Activated T-cell treated with anti-CD3 and anti-CD28 coated beads, Interleukin-2, amount 50 U/mL, for 72 hours (primary cell): ENCODE measurements at places on chromosomes 1 and 21.
A peak's percentile ranks its signal among the peaks of the same experiment; 100 is the strongest.

DNA sequence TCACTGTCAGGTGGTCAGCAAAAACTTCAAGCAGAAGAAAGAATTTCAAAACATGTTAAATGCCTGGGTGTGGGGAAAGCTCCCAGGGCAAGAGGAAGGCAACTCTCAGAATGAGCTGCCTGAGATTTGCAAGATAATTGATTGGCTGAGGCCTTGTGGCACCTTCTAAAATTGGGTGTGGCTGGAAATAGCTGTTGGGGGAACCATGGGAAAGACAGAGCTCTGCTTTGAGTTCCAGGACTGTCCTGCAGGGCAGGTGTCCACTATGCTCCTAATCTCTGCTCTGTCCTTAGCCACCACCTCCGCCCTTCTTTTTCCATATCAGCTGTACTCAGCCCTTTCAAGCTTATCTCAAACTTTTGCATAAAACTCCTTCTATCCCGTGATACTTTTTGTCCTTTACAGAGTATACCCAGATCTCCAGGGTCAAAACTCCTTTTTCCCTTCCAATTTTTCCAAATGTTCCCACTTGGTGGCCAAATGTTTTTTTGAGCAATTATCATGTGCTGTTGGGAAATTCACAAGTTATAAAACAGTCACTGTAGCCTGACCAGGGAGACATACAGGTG lies 23.8 kb upstream of the PPP2R5A start:
- no peak for DNase-seq

- no peak for DNase-seq
Observed at GRCh38 chr1:48068206-48068605, 71.0 kb upstream of the TRABD2B start.

GRCh38 chr1:7595336-7595735 lies 175.8 kb upstream of the VAMP3 start:
- DNase-seq = no peak

DNA sequence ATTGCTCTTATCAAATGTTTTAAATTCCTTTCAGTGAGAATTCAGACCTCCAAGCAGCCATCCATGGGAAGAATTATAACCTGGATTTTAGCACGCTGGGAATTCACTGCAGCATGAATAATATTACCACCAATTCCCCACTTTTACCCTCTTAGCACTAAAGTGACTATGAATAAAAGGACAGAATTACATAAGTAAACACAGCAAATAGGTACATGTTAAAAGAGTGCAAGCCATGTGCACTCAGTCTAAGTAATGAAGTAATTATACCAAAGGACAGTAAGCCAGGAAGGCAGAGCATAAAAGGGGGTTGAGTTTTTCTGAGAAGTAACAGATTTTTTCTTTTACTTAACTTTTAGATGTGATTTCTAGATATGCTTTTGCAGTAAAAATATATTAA lies 176.3 kb downstream of the DENND1B start:
- no peak for DNase-seq

- no peak for DNase-seq
Observed at GRCh38 chr1:81804312-81804711, 3.6 kb downstream of the ADGRL2 start.

DNA sequence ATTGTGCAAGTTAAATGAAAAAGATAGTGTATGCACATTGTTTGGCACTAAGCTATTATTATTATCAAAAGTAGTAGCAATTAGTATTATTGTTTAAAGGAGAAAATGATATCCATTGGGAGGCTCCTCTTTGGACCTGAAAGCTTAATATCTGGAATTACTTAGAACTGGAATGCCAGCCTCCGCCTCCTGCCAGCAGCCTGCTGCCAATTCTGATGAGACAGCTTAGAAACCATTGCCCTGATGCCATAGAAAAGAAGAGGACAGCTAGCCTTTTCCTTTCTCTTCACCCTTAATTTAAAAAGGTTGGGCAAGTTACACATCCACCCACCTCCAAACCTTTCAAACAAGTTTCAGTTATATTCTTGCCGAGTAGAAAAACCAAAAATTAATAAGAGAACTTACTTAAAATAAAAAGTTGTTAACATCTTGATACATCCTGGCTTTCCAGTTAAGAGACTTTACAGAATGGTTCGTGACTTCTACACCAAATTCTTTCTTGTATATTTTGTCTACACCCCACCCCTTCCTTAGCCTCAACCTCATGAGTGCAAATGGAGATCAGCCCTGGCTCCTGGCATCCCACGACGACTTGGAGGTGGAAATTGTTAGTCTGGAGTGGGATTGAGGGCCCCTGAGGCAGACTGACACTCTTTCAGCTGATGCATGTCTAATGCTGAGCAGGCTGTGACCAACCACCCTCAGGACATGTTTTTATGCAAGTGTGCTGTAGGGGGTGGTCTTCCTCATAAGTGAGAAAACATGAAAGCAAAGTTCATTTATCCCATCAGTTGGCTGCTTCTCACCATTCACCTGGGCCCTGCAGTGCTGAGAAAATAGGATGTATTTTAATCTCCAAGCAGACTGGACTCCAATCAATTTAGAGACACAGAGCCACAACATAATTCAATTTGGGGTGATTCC lies 120.6 kb downstream of the KCNJ15 start:
- no peak for DNase-seq

DNA sequence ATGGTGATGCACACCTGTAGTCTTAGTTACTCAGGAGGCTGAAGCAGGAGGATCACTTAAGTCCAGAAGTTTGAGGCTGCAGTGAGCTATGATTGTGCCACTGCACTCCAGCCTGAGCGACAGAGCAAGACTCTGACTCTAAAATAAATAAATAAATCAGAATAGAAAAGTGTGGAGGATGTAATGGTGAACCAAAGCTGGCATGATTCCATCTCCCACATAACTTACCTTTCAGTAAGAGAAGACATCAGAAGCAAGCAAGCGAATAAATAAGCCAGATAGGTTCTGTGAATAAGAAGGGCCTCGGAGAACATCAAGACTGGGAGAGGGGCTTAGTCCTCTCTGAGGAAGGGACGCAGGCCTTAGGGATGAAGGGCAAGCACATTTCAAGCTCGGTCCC lies 59.5 kb downstream of the TOMM20 start:
- DNase-seq = no peak

- no peak for DNase-seq
Observed at GRCh38 chr1:243229526-243229925, 25.6 kb downstream of the CEP170 start.

- no peak for DNase-seq
Observed at GRCh38 chr1:62208970-62209369, 14.3 kb downstream of the L1TD1 start.

- DNase-seq = no peak
Observed at GRCh38 chr1:109395602-109396512, 1.9 kb downstream of the SORT1 start.

DNA sequence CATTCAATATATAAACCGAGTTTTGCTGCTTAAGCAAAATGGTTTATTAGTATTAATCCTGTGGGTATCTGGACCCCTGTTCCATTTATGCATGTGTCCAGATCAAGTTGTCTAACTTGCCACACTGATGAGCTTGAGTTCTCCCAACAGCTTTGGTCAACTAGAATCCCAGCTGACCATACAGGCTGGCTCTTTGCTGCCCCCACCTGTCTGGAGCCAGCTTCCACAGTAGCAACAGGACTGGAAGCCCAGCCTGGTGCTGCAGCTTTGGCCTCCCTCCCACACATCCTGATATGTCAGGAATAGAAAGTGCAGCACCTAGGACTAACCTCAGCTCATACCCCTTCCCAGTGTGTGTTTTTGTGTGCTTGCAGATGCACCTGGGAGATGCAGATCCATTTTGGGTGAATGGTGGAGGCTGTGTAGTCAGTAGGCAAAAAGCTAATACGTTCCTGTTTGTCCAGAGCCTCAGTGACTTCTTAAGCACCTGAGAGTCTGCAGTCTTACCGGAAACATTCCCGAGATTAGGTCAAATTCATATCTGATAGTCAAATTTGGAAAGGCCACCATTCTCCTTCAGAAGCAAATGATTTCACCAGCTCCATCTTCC lies 40.9 kb upstream of the BEND5 start:
- peak; percentile 44 for DNase-seq

- DNase-seq = no peak
Observed at GRCh38 chr1:30132602-30133286, 590.6 kb downstream of the MATN1 start.

GRCh38 chr1:116290085-116290705 lies 82.8 kb upstream of the ATP1A1 start:
- DNase-seq = no peak

GRCh38 chr1:54416435-54416834 lies 10.2 kb upstream of the SSBP3 start:
- no peak for DNase-seq

DNA sequence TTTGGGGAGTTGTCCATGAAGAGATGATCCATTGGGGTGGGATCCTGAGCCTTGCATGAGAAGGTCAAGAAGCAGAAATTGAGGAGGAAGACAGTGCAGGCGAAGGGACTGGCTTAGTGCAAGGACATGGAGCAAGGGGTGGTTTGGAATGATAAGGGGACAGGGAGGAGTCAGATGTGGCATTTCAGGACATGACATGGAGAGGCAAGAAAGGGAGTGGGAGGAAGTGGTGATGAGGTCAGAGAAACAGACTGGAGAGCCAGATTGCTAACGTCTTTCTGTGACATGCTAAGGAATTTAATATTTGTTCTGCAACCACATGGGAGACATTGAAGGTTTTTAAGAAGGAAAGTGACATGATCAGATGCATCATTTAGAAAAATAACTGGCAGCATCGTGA lies 346.8 kb upstream of the FMN2 start:
- no peak for DNase-seq

DNA sequence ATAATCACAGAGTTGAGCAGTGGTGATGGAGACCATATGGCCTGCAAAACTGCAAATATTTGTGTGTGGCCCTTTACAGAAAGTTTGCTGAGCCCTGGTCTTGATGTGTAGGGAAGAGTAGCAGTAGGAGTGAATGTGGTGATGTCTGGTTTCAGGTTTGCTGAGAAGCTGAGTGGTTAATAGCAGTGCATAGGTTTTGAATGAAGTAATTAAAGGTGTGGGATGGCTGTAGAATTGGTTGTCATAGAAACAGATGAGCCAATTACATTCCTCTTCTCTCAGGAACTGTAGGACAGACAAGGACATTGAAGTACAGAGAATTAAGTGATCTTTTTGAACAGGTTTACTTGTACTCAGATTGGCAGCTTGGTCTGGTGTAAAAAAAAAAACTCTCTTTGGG lies 37.4 kb downstream of the PRDM2 start:
- DNase-seq = no peak

GRCh38 chr21:25700741-25701140 lies 34.0 kb downstream of the ATP5PF start:
- no peak for DNase-seq

GRCh38 chr1:234613128-234613875 lies 3.3 kb upstream of the IRF2BP2 start:
- no peak for DNase-seq

DNA sequence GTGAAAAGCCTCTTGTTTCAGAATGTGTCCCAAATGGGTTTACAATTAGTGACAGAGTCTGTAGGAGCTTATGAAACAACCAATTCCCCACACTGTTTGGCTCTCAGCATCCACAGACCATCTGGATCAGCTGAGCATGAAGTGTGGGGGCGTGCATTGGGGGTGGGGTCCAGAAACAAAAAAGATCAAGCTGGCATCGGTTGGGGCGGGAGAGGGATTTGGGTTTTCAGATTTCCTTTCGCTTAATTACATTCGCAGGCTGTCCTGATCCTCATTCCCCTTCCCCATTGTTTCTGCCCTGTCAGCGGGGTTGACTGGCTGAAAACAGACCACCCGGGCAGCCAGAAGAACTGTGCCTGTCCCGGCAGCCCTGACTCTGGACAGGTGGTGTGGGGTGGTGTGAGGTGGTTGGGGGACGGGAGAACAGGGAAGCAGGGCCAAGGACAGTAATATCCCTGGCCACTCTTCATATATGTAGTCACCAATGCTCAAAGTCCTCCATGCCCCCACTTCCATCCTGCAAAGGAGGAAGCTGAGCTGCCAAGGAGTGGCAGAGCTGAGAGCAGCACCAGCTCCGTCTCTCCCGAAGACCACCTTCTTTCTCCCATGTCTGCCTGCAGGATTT lies 92.0 kb downstream of the IER5 start:
- DNase-seq = no peak
